ENCODE measurements at places on chromosomes 2 and 18.

- DNase-seq, result no peak
Observed at GRCh38 chr2:73920577-73921545, 5.8 kb upstream of the DGUOK start.

DNA sequence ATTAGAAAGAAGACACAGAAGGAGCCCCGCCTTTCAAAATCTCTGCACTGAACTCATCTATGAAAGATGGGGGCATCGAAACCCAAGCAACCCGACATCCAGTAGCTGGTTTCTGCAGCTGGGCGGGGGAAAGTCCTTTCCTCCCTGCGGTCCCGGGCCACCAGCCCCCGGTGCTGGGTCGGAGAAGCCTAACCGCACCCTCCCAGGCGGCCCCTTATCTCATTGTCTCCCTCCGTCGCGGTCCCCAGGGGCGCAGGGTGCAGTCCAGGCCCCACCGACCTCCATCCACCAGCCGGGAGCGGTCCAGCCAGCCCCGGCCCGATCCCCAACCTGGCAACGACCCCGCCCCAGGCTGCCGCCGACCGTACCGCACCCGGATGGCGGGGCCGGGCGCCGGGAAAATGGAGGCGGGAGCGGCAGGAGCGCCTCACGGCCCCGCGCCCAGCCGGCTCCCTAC, 452 bp downstream of the RAPH1 start:
- peak; percentile 68 for DNase-seq

DNA sequence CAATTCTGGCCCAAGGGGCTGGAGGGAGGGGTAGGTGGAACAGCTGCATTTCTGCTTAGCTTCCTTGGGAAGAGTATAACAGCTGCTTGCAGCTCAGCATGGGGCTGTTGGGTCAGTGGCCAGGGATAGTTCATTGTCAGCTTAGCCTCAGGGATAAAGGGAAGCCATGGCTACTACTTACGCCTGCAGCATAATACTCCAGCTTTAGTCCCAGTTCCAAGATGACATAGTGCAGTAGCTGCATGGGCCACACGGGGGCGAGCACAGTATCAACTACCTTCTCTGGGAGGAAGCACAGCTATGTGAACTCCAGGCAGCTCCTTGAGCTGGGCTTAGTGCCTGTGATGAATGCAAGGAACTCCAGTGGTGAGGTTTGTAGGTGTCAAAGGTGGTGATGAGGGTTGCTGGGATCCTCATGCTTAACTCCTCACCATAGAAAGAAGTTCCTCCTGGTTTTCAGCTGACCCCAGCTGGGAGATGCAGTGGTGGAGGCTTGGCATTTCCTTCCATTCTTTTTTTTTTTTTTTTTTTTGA, 35.4 kb upstream of the RHOB start:
- DNase-seq, result peak; percentile 55

DNA sequence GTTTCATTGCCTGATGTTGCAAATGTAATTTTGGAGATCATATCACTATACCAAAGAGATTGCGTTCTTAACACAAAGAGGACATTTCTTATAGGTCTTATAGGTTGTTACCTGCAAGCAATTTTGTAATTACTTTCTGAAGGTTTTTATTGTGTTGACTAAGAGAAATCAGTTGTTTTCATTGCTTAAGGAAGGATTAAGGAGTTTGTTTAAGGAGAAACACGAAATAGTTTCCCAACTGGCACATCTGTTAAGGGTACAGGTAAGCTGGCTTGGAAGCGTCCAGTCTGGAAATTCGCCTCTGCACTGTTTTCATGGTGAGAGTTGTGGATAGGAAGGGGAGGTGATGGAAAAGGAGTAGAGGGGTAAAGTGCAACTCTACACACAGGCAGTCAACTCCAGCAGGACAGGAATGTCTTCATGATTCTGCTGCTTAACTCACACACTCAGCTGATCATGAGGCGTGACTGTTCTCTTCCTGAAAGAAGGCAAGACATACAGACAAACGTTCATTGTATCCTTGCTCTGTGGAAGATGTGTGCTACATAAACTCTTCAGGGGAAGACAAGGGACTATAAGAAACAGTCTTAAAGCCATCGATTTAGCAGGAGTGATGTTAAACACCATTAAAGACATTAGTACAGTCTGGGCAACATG, 61.4 kb upstream of the ACSL3 start:
- DNase-seq, result no peak

GRCh38 chr18:74715306-74715705, 117.6 kb downstream of the ZNF407 start:
- no peak for DNase-seq

All from CD4-positive, alpha-beta memory T cell (primary cell).